ENCODE measurements at places on chromosomes 11 and 22.

GRCh38 chr11:14449302-14449714 is 50.3 kb downstream of the COPB1 start:
- DNase-seq = peak; percentile 56

DNA sequence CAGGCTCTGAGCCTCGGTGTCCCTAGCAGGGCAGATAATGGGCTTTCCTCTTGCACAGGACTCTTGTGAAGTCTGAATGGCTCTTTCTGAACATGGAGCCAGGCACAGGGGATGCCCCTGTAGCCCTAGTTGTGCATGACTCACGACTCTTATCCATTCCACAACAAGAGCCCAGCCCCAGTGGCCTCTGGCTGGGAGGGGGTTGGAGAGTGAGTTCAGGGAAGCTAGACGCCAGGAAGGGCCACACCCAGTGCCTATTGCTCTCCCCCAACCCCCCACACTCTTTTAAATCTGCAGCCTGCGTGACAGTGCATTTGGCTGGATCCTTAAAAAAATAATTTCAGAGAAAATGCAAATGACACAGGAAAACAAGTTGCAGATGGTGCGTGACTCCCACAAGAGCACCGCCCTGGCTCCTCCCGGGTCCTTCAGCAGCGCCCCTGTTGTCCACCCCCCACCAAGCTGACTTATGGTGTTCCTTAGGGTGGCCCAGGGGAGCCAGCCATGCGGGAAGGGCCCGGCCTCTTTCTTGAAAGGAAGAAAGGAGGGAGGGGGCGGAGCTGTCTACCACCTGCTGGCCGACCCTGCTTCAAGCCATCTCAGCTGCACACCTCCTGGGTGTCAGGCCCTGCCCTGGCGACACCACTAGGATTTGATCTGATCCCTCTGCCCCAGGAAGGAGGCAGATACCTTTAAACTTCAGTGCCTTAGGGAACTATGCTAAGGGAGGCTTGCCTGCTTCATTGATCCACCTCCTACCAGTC is 74.7 kb downstream of the MN1 start:
- DNase-seq = peak; percentile 66

- no peak for DNase-seq
Measured at GRCh38 chr11:34632105-34632791, 11.4 kb downstream of the EHF start.

- no peak for DNase-seq
Measured at GRCh38 chr22:43239193-43239780, 52.4 kb upstream of the TTLL12 start.

DNA sequence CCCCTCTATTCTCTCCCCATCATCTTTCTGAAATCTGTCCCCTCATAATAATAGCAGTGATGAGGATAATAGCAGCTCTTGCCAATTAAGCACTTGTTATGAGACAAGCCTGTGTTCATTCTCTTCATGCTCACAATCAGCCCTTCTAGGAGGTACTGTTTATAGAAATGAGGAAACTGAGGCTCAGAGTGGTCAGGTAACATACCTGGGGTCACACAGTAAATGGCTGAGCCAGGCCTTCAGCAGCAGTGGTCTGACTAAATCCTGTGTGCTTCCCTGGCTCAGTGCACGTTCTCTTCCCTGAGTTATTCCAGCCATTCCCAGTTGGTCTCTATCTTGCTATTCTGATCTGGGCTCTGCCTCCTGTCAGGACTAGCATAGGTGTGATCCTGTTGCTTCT is 3.8 kb upstream of the CNIH2 start:
- DNase-seq = no peak

DNA sequence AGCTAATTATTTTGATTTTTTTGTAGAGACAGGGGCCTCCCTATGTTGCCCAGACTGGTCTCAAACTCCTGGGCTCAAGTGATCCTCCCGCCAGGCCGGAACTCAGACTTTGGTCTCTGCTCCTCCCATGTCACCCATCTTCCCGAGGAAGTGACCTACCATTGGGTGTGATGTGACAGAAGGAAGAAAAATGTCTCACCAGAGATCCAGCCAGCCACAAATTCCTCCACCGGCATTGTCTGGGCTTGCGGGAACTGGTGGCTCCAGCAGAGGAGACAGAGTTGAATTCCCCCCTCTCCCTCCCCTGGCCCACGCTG is 772 bp downstream of the SLC25A45 start:
- peak; percentile 57 for DNase-seq
